Mesothelial cell of epicardium (in vitro differentiated cells): ENCODE measurements at places on chromosomes 6 and 20. TPM values are rescaled to one million over a fixed set of nuclear protein-coding genes. Genes with fewer than 3 reads are reported as not detected.

The CLVS2 gene
- total RNA-seq, result 0.11 to 0.27 TPM (median 0.24 TPM) in 3 replicates

GRCh38 chr20:48166082-48166835 lies 381.0 kb upstream of the SULF2 start:
- H3K36me3 ChIP-seq, result no peaks in the 10 kb centered on the region
- H3K4me1 ChIP-seq, result no peaks in the 10 kb centered on the region
- H3K27me3 ChIP-seq, result peaks cover 30% of the 10 kb centered on the region
- no peak overlapping the region for H3K4me3 ChIP-seq
- no peak overlapping the region for H3K27ac ChIP-seq

The C6orf62 gene
- total RNA-seq, result 60.5 to 61.9 TPM (median 61.0 TPM) in 3 replicates

DNA sequence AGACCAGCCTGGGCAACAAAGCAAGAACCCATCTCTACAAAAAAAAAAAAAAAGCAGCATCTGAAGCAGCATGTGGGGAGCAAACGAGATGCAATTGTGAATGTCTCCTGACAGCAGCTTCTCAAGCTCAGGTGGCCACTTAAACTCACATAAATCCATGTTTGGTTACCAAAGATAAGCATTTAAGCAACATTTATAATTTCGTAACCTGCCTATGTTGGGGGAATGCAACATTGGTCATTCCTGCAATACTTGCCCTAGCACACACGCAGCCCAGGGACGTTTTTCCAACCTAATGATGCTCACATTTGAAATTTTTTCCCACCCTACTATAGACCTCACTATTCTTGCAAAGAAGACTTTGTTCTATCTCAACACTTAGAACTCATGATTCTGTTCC lies 113.3 kb downstream of the ZFP64 start:
- no peaks in the 10 kb centered on the region for H3K27me3 ChIP-seq
- peaks cover 4% of the 10 kb centered on the region for H3K36me3 ChIP-seq
- no peak for DNase-seq

The PDYN gene
- total RNA-seq, result not detected in 3 replicates

The HMGCLL1 gene
- 1.7 to 3.5 TPM (median 2.4 TPM) in 3 replicates for total RNA-seq

DNA sequence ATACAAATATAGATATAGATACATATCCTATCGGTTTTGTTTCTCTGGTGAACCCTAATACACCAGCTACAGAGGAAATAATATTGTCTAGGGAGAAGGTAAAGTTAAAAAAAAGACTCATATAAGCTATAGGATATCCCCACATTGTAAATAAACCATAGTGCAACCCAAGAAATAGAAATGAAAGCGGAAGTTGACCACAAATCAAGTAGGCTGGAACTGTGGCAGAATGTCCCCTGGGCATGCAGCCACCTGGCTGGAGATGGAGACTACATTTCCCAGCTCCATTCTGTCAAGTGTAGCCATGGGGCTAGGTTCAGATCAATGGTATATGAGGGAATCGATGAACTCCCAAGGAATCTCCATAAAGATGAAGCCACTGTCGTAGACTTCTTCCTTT lies 70.1 kb upstream of the RPS6KA2 start:
- no peak overlapping the region for H3K4me3 ChIP-seq
- no peak for DNase-seq
- no peaks in the 10 kb centered on the region for H3K36me3 ChIP-seq
- H3K27ac ChIP-seq, result no peak overlapping the region
- H3K27me3 ChIP-seq, result peaks cover 12% of the 10 kb centered on the region

DNA sequence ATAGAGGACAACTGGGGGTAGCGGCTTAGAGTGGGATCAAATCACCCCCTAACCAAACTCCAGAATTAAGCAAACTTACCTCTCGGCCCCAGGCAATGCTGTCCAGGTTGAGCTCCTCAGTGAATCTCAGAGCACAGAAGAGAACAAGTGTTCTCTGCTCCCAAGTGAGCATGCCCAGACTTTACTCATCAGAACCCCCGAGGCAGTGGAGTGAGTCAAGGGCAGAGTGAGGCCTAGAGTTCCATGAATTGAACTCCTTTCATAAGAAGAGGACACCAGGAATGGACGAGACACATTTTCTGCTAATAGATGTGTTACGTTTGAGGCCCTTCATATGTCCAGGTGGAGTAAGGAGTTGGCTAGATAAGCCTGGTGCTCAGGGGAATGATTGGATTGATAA lies 134.0 kb upstream of the DTNBP1 start:
- H3K4me1 ChIP-seq, result peaks cover 10% of the 10 kb centered on the region
- DNase-seq, result no peak
- H3K4me3 ChIP-seq, result no peak overlapping the region
- H3K36me3 ChIP-seq, result peaks cover 3% of the 10 kb centered on the region
- no peak overlapping the region for H3K27ac ChIP-seq
- no peaks in the 10 kb centered on the region for H3K27me3 ChIP-seq

DNA sequence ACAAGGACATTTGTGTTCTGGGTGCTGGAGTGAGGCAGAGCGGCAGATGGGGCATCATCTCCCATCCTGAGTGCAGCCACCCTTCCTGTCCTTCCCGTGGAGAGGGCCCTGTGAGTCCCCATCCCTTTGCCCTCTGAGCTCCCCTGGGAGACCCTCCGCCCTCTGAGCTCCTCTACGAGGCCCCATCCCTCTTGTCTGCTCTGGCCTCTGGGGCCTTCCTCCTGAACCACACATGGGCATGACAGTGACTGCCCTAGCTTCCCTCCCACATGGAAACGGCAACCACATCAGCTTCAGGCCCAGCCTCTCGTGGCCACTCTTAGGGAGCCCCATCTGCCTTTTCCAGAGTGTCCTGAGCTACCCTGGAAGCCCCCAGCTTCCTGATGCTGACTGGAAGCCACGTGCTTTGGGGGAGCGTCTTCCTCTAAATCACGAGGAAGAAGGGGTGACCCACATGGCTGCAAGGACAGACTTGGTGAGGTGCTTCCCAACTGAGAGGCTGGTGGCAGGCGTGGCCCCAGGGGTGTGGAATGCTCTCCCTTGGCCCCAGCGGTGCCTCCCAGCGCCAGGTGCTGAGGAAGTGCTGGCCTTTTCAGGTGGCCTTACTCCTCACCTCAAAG lies 52.6 kb downstream of the GINS1 start:
- H3K4me3 ChIP-seq, result no peak overlapping the region
- H3K4me1 ChIP-seq, result no peaks in the 10 kb centered on the region
- H3K36me3 ChIP-seq, result peaks cover 38% of the 10 kb centered on the region
- DNase-seq, result no peak
